ENCODE measurements at places on chromosomes 6 and 20. TPM values are rescaled to one million over a fixed set of nuclear protein-coding genes. Genes with fewer than 3 reads are reported as not detected.

DNA sequence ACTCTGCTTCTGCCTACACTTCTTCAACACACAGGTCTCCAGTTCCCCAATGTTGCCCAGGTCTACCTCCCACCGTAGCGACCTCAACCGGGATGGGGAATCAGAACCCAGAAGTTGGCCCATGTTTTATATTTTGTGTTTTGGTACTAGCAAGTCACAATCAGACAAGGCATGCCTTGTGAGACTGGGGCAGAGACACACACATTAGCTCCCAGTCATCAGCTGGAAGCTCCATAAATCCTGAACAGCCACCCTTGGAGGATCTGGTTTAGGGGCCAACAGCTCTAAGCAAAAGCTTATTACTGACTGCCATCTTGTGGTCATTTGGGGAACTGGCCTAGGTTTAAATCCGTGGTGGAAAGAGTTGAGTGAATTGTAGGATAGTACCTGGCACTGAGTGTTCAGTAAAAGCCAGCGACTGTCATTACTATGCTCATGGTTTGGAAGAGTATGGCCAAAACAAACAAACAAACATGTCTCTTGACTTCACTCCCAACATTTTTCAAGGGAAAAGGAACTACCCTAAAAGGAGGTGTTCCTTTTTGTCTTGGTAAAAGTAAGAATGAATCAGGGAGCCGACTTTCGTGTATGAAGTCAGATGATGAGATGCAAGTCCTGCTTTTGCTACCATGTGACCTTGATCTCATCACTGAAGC is 40.5 kb downstream of the PIM1 start:
- no peaks in the 10 kb centered on the region for H3K36me3 ChIP-seq
- H3K4me3 ChIP-seq: no peak overlapping the region
- DNase-seq: peak; percentile 72
- no peaks in the 10 kb centered on the region for H3K27me3 ChIP-seq
- H3K27ac ChIP-seq: no peak overlapping the region

Gene RUNX2
- total RNA-seq: 1.1 TPM

DNA sequence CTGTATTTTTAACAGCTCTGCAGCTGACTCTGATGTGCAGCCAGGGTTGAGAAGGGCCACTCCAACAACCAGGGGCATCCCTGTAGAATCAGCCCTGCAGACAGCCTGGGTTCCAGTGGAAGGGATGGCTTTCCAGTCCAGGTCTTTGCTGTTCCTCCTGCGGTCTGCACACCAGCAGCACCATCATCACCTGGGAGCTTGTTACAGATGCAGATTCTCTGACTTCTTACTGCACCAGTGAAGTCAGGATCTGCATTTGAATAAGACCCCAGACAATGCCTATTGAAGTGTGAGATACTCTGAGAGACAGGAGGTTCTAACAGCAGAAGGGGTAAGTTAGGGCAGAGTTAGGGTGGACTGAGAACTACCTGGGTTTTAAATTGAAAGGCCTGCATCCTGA is 151.3 kb downstream of the F13A1 start:
- peaks cover 19% of the 10 kb centered on the region for H3K27me3 ChIP-seq
- H3K27ac ChIP-seq: no peak overlapping the region
- DNase-seq: no peak
- H3K36me3 ChIP-seq: no peaks in the 10 kb centered on the region
- H3K4me3 ChIP-seq: no peak overlapping the region
- H3K4me1 ChIP-seq: no peaks in the 10 kb centered on the region

DNA sequence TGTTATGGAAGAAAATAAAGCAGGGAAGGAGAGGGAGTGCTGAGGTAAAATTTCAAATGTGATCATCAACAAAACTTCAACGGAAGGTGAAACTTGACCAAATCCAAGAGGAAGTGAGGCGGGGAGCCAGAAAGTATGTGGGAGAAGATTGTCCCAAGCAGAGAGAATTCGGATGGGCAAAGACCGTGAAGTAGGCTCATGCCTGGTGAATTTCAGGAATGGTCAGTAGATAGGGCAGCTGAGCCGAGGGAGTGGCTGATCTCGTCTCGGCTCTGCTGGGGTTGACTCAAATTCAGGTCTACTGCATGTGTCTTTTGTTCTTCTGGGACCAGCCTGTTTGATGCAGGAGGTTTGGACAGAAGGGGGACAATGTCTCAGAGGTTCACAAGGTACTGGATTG is 7.0 kb upstream of the CSNK2A1 start:
- no peak overlapping the region for H3K4me3 ChIP-seq
- no peaks in the 10 kb centered on the region for H3K27me3 ChIP-seq
- DNase-seq: no peak
- peaks cover 13% of the 10 kb centered on the region for H3K4me1 ChIP-seq

- no peaks in the 10 kb centered on the region for H3K27me3 ChIP-seq
- H3K36me3 ChIP-seq: no peaks in the 10 kb centered on the region
- H3K4me3 ChIP-seq: no peak overlapping the region
- H3K4me1 ChIP-seq: peaks cover 14% of the 10 kb centered on the region
These were observed 81.8 kb upstream of the GPR6 start for GRCh38 chr6:109896341-109896740.

DNA sequence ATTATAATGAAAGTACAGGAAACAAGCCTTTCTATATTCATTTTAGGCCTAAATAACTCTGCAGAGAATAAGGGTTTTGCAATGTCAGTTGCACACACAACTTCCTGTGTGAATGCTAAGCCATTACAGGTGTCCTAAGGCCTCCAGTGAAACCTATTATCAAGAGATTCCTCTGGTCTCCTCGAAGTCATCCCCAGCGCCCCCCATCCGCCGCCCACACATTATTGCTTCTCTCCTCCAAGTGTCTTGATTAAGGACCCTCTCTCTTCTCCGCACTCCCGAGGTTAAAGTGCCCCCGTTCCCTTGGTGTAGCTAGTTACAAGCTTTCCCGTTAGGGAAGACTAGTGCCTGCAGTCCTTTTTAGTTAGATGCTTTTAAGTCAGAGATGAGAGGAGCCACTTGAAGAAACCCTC is 1.3 kb downstream of the HIVEP2 start:
- DNase-seq: no peak
- H3K4me3 ChIP-seq: peak overlapping the region; percentile 74
- peaks cover 32% of the 10 kb centered on the region for H3K4me1 ChIP-seq

DNA sequence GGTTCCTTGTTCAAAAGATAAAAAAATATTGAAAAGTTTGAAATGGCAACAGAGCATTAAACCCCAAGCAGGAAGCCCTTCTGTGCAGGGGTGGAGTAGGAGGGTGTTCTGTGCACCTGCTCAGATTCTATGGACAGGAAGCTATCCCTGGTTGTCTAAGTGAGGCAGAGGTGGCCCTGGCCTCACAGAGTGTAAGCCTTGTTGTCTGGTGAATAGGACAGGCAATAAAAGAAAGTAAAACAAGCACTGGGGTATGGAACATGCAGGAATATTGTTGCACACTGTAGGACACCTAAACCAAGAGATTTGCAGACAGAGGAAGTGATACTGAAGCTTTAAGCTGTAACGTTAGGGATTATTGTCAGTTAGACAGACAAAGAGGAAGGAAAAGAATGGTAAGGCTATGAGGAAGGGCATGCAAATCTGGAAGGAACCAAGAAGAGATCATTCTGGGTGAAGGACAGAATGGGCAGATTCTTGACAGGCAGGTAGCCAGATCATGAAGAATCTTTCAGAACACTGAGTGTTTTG is 66.8 kb downstream of the TBC1D7 start:
- no peak overlapping the region for H3K27ac ChIP-seq
- no peaks in the 10 kb centered on the region for H3K36me3 ChIP-seq
- H3K4me3 ChIP-seq: no peak overlapping the region
- DNase-seq: no peak

DNA sequence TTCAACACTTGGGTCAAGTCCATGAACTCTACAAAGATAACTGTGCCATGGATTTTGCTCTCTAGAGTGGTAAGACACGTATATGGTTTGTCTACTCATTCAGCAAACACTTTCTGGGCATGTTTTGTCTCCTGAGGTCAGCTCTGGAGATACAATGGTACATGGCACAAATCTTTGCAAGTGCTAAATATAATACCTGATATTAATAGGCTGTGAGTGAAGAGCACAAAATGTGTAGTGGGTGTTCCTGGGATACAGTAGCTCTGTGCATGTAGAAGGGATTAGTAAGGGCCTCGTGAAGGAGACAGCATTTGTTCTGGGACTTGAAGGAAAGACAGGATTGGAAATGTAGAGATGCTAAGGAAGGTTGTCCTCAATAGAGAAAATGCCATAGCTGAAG is 360.9 kb downstream of the BCKDHB start:
- no peak overlapping the region for H3K27ac ChIP-seq
- H3K4me1 ChIP-seq: no peaks in the 10 kb centered on the region
- no peaks in the 10 kb centered on the region for H3K36me3 ChIP-seq
- no peak overlapping the region for H3K4me3 ChIP-seq
- no peaks in the 10 kb centered on the region for H3K27me3 ChIP-seq

- no peak for DNase-seq
- H3K4me1 ChIP-seq: peaks cover 53% of the 10 kb centered on the region
- no peaks in the 10 kb centered on the region for H3K36me3 ChIP-seq
- no peaks in the 10 kb centered on the region for H3K27me3 ChIP-seq
These were observed 57.2 kb upstream of the HFE start for GRCh38 chr6:26029857-26030653.

Gene PPP1R11
- total RNA-seq: 29.3 TPM

DNA sequence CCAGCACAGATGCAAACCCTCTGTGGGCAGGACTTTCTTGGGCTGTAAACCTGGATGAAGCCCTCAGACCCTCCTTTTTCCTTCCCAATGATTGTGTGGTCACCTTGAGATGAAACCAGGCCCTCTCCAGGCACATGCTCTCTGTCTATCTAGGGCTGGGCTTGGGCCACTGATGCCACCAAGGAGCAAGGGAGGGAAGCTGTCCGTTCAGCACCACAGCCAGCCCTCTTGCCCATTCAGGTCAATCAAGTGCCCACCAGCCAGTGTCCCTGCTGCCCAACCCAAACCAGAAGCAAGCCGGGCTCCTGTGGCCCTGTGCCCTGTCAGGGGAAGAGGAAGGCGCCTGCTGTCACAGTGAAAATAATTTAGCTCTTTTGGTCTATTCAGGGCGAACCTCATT is 8.0 kb downstream of the STMN3 start:
- no peak for DNase-seq
- H3K27ac ChIP-seq: no peak overlapping the region
- H3K27me3 ChIP-seq: no peaks in the 10 kb centered on the region

DNA sequence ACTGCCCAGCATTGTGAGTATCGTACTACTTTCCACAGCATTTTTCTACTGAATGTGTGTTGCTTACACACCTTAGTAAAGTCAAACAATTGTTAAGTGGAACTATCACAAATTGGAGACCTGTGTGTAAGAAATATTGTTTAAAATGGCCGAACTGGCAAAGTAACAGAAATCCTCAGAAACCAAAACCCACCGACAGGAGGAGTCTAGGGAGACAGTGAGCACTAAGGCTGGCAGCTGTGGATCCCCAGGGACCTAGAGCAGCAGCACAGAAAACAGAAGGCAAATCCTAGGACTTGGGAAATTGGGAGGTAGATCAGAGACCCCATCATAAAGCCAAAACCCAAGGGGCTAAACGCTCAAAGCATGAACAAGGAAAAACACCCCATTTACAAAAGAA is 69.9 kb downstream of the SESN1 start:
- DNase-seq: no peak
- no peak overlapping the region for H3K4me3 ChIP-seq
- no peaks in the 10 kb centered on the region for H3K27me3 ChIP-seq
- no peak overlapping the region for H3K27ac ChIP-seq

- no peak overlapping the region for H3K27ac ChIP-seq
- no peak for DNase-seq
- no peaks in the 10 kb centered on the region for H3K27me3 ChIP-seq
These were observed 91.2 kb downstream of the MAP3K5 start for GRCh38 chr6:136701045-136701444.

- no peaks in the 10 kb centered on the region for H3K4me1 ChIP-seq
- no peaks in the 10 kb centered on the region for H3K27me3 ChIP-seq
- DNase-seq: no peak
- H3K27ac ChIP-seq: no peak overlapping the region
These were observed 42.2 kb upstream of the COL10A1 start for GRCh38 chr6:116168148-116168547.

Gene TRIM31
- not detected for total RNA-seq

Gene NUS1
- total RNA-seq: 46.2 TPM

DNA sequence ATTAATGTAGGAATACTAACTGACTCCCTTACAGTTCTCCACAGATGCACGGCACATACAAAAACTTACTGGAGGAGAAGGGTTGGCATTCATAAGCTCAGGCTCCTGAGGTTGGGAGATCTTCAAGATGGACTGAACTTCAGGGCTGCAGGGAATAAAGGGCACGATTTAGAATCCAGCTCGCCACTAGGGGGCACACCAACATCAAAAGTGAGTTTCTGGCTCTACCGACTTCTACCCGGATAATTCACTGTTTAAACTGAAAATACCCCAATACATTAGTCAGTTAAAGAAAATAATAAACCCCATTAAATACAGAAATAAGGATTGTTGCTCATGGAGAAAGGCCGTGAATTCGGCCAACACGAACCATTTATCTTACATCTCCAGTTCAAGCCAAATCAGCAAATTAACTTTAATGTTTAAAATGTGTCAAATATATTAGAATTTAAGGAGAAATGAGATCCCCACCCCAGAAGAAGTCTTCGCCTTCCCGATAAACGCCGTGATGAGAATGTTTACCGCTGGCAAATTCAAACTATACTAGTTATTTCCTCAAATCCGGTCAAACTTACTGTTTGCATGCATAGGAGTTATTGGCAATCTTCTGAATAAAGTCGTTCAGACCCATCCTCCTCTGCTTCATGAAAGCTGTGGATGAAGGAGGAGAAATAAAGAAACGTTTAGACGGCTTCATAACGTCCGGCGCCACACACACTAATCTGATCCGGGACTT is 121.7 kb upstream of the SLC2A12 start:
- H3K4me1 ChIP-seq: peaks cover 8% of the 10 kb centered on the region
- H3K4me3 ChIP-seq: peak overlapping the region; percentile 62
- peak; percentile 76 for DNase-seq
- peak overlapping the region; percentile 12 for H3K27ac ChIP-seq

DNA sequence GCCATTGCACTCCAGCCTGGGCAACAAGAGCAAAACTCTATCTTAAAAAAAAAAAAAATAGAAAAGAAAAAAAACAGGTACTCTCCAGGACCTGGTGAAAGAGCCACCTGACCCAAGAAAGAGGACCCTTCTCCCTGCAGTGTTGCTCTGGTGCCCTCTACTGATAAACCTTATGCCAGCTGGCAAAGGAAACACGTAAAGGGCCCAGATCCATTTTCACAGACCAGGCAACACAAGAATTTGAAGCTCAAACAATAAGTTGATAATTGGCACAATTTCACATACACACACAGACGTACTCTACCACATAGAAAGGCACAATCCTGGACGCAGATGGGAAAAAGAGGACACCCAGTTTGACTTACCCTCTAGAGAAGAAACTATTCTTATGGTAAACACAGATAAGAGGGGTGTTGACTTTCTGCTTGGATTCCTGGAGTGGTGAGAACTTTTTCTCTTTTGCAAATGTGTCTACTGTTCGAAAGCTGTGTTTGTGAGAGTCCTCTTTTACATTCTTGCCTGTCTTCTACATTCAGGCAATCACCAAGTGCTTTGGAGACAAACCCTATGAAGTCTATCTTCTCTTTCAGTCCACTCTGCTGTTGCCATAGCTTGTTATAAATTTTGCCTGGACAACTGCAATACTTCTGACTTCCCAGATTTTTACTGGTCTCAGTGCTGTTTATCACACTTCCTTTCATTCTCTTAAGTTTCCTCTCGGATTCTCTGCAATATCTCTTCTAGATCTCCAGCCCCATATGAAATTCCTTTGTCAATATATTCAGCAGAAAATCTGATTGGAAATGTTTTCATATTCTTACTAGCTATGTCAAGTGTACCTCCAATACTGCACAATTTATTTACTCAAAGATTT is 6.4 kb upstream of the SNRPB start:
- H3K36me3 ChIP-seq: peaks cover 2% of the 10 kb centered on the region
- no peak for DNase-seq
- no peak overlapping the region for H3K4me3 ChIP-seq
- H3K27ac ChIP-seq: no peak overlapping the region
- no peaks in the 10 kb centered on the region for H3K4me1 ChIP-seq

Measured in HCT116 (cell line).